ENCODE measurements at places on chromosomes 6 and 20. TPM values are rescaled to one million over a fixed set of nuclear protein-coding genes. Genes with fewer than 3 reads are reported as not detected.

- peak; percentile 60 for DNase-seq
- peaks cover 7% of the 10 kb centered on the region for H3K27me3 ChIP-seq
- H3K4me3 ChIP-seq, result peak overlapping the region; percentile 81
- peaks cover 5% of the 10 kb centered on the region for H3K4me1 ChIP-seq
These were observed 728 bp downstream of the ITPR3 start for GRCh38 chr6:33621711-33622388.

DNA sequence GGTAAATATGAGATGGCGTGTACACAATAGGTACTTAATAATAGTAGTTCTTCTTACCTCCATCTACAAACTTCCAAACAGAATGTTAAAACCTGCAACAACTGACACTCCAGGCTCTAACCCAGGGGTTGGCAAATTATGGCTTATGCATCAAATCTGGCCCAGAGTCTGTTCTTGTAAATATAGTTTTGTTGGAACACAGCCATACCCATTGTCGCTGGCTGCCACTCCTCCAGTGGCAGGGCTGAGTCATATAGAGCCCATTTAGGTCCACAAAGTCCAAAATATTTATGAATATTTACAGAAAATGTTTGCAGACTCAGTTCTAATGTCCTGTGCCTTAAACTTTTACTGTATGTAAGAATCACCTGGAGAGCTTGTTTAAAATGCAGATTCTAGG lies 69.9 kb upstream of the BTBD3 start:
- H3K4me3 ChIP-seq, result no peak overlapping the region
- peak; percentile 12 for DNase-seq
- no peaks in the 10 kb centered on the region for H3K27me3 ChIP-seq
- H3K36me3 ChIP-seq, result no peaks in the 10 kb centered on the region
- H3K27ac ChIP-seq, result no peak overlapping the region
- H3K4me1 ChIP-seq, result no peaks in the 10 kb centered on the region

- no peak for DNase-seq
- H3K27me3 ChIP-seq, result no peaks in the 10 kb centered on the region
- no peaks in the 10 kb centered on the region for H3K4me1 ChIP-seq
- no peak overlapping the region for H3K4me3 ChIP-seq
- H3K27ac ChIP-seq, result no peak overlapping the region
- H3K36me3 ChIP-seq, result no peaks in the 10 kb centered on the region
These were observed 388.4 kb upstream of the GJE1 start for GRCh38 chr6:141744194-141744925.

The HLA-DMB gene
- 8.7 TPM for total RNA-seq

GRCh38 chr6:24357336-24358218 lies at the start of gene DCDC2:
Gene DCDC2 (minus strand): TSS chr6:24358059. CDS start chr6:24357750, 309 bp downstream.
- H3K36me3 ChIP-seq, result no peaks in the 10 kb centered on the region
- H3K27ac ChIP-seq, result peak within 1 kb of the TSS; percentile 53
- H3K4me1 ChIP-seq, result peaks cover 16% of the 10 kb centered on the region
- H3K27me3 ChIP-seq, result no peaks in the 10 kb centered on the region

DNA sequence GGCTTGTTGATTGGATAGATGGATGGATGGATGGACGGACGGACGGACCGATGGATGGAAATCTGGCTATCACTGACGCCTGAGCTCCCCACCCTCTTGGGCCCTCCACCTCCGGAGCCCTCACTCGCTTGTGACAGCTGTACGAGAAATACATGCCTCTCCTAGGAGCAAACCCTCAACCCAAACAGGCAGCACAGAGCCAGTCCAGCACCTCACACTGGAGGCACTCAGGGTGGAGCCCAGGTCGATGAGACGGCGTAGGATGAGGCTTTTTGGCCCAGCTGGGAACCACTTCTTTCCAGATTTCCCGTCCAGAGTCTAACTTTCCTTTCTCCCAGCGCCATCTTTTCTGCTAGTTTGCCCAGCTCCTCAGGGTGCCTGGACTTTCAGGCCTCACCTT lies 2.7 kb upstream of the LY6G5C start:
- peaks cover 17% of the 10 kb centered on the region for H3K36me3 ChIP-seq
- peaks cover 26% of the 10 kb centered on the region for H3K4me1 ChIP-seq
- no peaks in the 10 kb centered on the region for H3K27me3 ChIP-seq

The NKAPL gene
- total RNA-seq, result 7.9 TPM

The ZSCAN16 gene
- 9.5 TPM for total RNA-seq

- H3K4me1 ChIP-seq, result peaks cover 11% of the 10 kb centered on the region
- no peak overlapping the region for H3K4me3 ChIP-seq
- no peaks in the 10 kb centered on the region for H3K36me3 ChIP-seq
These were observed 4.3 kb upstream of the SLPI start for GRCh38 chr20:45258664-45259063.

- no peak overlapping the region for H3K27ac ChIP-seq
- H3K4me1 ChIP-seq, result no peaks in the 10 kb centered on the region
- no peak for DNase-seq
- H3K36me3 ChIP-seq, result no peaks in the 10 kb centered on the region
- no peak overlapping the region for H3K4me3 ChIP-seq
These were observed 197.3 kb downstream of the TASP1 start for GRCh38 chr20:13441388-13441787.

DNA sequence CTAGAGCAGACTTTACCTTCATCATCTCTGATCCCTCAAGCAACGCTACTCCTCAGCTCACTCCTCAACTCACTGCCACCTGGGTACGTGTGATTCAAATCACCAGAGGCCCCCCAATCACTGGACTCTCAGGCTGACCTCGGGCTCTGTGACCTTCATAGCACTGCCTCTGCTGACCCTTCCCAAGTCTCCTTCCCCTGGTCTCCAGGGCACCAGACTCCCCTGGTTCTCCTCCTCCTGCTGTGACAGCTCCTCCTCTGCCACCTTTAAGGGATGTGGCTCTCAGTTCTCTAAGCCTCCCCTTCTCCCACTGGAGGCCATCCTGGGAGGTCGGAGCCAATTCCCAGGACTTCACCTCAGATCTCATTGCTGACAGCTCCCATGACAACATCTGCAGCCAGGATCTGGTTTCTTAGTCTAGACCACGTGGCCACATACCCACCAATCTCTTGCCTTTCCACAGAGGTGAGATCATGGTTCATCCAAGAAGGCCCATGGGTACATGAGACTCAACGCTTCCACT lies 90.4 kb downstream of the NFATC2 start:
- no peaks in the 10 kb centered on the region for H3K36me3 ChIP-seq
- peaks cover 6% of the 10 kb centered on the region for H3K4me1 ChIP-seq
- no peak overlapping the region for H3K4me3 ChIP-seq

DNA sequence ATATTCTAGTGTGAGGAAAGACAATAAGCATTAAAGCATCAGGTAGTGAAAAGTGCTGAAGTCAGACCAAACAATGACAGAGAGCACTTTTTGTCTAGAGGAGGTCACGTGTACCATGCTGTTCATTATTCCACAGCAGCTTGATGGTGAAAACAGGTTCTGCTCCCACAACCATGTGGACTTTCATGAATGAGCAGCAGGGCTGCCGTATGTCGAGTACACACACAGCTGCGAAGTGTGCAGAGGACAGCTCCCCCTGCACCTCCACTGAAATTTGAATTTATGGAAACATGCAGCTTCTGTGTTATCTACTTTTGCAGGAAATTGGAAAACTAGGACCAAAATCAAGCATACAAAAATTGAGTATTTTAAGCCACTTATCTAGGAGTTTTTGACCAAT lies 85.3 kb downstream of the MAP7 start:
- H3K27ac ChIP-seq, result no peak overlapping the region
- no peaks in the 10 kb centered on the region for H3K27me3 ChIP-seq
- H3K4me1 ChIP-seq, result peaks cover 22% of the 10 kb centered on the region
- no peaks in the 10 kb centered on the region for H3K36me3 ChIP-seq
- no peak for DNase-seq

The EDN1 gene
- 6.7 TPM for total RNA-seq

GRCh38 chr6:1485678-1486077 lies 96.3 kb downstream of the FOXF2 start:
- no peaks in the 10 kb centered on the region for H3K27me3 ChIP-seq
- no peak overlapping the region for H3K4me3 ChIP-seq
- no peaks in the 10 kb centered on the region for H3K36me3 ChIP-seq
- DNase-seq, result no peak
- H3K4me1 ChIP-seq, result no peaks in the 10 kb centered on the region
- H3K27ac ChIP-seq, result no peak overlapping the region

The PGC gene
- not detected for total RNA-seq

The PBOV1 gene
- not detected for total RNA-seq

DNA sequence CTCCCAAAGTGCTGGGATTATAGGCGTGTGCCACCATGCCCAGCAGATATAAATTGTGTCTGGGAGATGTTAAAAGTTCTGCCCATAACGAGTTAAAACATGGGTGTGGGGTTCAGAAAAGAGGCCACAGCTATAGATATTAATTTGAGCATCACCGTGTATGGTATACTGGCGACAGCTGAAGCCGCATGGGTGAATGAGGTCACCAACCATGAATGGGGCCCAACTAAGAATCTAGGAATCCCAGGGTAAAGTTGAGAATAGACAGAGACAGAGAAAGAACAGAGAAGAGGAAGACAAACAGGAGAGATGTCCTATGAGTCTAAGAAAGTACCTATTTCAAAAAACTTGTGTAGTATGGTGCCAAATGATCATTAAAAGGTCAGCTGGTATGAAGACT lies 50.9 kb downstream of the ILRUN start:
- no peak for DNase-seq
- no peaks in the 10 kb centered on the region for H3K27me3 ChIP-seq
- H3K4me3 ChIP-seq, result no peak overlapping the region

DNA sequence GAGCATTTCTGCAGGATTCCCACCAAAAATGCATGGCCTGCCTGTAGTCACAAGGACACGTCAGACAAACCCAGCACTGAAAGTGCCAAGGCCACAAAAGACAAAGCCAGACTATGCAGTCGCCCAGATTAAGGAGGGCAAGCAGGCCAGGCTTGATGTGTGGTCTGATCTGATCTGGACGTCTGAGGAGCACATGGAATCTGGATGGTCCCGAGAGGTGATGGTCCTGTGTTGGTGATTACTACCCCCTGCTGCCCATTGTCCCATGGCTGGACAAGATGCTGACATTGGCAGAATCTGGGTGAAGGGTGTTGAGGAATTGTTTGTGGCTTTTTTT lies 17.1 kb downstream of the NPEPL1 start:
- H3K27ac ChIP-seq, result no peak overlapping the region
- no peaks in the 10 kb centered on the region for H3K4me1 ChIP-seq
- no peaks in the 10 kb centered on the region for H3K27me3 ChIP-seq
- DNase-seq, result no peak

The PDYN gene
- not detected for total RNA-seq

DNA sequence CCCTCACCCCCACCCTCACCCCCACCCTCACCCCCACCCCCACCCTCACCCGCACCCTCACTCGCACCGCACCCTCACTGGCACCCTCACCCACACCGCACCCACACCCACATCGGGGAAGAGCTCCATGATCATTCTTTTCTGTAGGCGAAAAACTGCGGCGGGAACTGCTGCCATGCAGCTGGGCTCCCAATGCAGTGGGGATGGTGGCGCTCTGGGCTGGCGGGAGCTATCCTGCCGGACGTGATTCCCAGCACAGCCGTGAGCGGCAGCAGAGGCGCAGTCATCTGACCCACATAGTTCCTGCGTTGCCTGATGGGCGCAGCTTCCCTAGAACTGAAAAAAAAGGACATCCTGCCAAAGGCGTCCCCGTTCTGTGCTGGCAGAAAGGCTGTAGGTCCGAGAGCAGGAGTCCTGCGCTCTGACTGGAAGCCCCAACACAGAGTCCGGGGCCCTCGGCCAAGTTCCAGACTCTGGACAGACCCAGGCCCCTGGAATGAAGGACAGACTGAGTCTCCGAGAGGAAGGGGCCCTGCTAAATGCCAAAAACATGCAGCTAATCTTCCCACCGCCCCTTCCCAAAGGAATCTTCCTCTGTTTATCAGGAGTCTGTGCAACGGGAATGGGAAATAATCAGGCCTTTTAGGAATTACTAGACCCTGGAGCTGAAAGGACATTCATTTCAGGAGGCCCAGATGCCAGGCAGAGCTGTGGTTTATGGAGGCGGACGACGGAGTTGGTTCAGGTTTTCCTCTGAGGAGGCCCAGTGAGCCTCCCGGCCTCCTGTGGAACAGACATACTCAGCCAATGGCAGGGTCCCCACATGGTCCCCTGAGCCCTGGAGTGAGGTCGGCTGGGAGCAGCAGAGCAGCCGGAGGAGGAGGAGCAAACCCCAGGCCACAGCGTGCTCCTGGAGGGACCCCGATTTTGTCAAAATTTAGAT lies 14.1 kb upstream of the TCFL5 start:
- H3K36me3 ChIP-seq, result no peaks in the 10 kb centered on the region
- peak overlapping the region; percentile 55 for H3K27ac ChIP-seq
- H3K4me3 ChIP-seq, result no peak overlapping the region
- DNase-seq, result peak; percentile 78
- H3K27me3 ChIP-seq, result no peaks in the 10 kb centered on the region
- peaks cover 8% of the 10 kb centered on the region for H3K4me1 ChIP-seq

The RSPH4A gene
- total RNA-seq, result 0.32 TPM

- H3K27me3 ChIP-seq, result no peaks in the 10 kb centered on the region
- H3K36me3 ChIP-seq, result no peaks in the 10 kb centered on the region
- no peak overlapping the region for H3K4me3 ChIP-seq
- peaks cover 10% of the 10 kb centered on the region for H3K4me1 ChIP-seq
These were observed 151.2 kb upstream of the TMEM170B start for GRCh38 chr6:11386323-11386722.

DNA sequence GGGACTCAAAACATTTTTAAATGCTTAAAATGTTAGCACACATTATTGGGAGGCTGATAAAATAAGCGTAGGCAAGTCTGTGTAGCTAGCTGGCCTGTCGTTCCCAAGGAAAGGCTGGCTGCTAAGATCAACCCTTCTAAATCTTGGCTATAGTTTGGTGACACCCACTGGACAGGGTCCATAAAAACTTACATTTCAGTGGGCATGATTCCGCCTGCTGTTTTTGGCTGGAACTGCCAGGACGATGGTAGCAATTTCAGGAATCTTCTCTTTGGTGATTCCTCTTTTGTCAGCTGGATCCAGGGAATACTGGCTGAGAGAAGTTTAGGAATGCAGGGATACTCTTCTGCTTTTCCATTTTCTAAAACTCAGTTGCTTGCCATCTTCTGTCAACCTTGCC lies 162.2 kb downstream of the NKAIN2 start:
- H3K27ac ChIP-seq, result no peak overlapping the region
- DNase-seq, result no peak
- no peaks in the 10 kb centered on the region for H3K4me1 ChIP-seq

The OOEP gene
- not detected for total RNA-seq

- H3K4me3 ChIP-seq, result no peak overlapping the region
- no peaks in the 10 kb centered on the region for H3K4me1 ChIP-seq
- DNase-seq, result no peak
- H3K27me3 ChIP-seq, result no peaks in the 10 kb centered on the region
These were observed 18.4 kb upstream of the MCM9 start for GRCh38 chr6:118953391-118953790.

GRCh38 chr6:140427842-140428241 lies 1053.4 kb upstream of the CITED2 start:
- H3K4me3 ChIP-seq, result no peak overlapping the region
- H3K36me3 ChIP-seq, result no peaks in the 10 kb centered on the region

- no peak within 1 kb of the TSS for H3K27ac ChIP-seq
- no peaks in the 10 kb centered on the region for H3K27me3 ChIP-seq
- DNase-seq, result no peak
These were observed at the start of gene EFCAB8 for GRCh38 chr20:32858701-32859372. Gene EFCAB8 (plus strand): TSS chr20:32858923. CDS start chr20:32863793, 4,870 bp downstream.

DNA sequence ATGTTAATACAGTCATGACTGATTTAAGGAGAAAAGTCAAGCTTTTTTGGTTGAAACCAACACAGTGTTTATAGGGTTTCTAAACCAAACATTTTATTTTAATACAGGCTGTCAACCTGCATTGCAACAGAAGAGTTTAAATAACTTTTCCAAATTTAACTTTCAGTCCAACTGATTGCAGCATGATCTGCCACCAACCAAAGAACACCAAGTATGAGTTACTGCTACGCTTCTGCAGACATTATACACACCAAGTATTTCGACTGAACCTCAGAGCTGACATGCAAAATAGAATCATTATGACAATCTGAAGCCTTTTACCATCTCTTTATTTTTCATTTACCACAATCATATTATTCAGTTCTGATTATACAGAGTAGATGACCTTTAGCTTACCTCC lies 151.2 kb upstream of the DST start:
- no peak overlapping the region for H3K27ac ChIP-seq
- H3K4me1 ChIP-seq, result no peaks in the 10 kb centered on the region
- no peaks in the 10 kb centered on the region for H3K27me3 ChIP-seq
- no peak overlapping the region for H3K4me3 ChIP-seq
